ENCODE measurements at places on chromosomes 12 and 14.

- DNase-seq: no peak
These were observed 11.6 kb upstream of the SRSF9 start for GRCh38 chr12:120481022-120481767.

GRCh38 chr14:79660053-79660939, 551.0 kb downstream of the DIO2 start:
- DNase-seq: no peak

DNA sequence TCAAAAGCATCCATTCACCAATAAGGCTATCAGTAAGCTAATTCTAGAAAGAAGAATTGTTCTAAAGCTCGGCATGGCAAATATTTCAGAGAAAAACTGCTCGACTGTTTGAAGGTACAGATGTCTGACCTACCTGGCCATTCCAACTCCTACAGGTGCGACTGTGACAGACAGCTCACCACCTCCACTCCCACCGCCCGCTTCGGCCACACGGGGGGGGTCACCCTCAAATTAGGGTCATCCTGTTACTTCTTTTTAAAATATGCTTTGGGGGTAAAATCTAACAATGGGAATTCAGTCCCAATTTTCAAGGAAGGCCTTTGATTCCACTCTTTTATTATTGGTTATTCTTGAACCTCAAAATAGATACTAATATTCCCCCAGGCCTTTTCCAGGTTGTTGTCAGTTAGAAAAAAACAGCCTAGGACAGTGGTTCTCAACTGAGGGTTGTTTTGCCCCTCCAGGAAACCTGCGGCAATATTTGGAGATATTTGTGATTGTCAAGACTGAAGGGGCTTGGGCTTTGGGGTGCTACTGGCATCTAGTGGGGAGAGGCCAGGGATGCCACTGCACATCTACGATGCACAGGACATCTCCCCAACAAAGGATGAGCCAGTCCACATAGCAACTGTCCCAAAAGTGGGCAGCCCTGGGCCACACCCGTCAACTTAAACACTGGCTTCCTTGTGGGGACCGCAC, 81.2 kb downstream of the BCL11B start:
- peak; percentile 40 for DNase-seq

DNA sequence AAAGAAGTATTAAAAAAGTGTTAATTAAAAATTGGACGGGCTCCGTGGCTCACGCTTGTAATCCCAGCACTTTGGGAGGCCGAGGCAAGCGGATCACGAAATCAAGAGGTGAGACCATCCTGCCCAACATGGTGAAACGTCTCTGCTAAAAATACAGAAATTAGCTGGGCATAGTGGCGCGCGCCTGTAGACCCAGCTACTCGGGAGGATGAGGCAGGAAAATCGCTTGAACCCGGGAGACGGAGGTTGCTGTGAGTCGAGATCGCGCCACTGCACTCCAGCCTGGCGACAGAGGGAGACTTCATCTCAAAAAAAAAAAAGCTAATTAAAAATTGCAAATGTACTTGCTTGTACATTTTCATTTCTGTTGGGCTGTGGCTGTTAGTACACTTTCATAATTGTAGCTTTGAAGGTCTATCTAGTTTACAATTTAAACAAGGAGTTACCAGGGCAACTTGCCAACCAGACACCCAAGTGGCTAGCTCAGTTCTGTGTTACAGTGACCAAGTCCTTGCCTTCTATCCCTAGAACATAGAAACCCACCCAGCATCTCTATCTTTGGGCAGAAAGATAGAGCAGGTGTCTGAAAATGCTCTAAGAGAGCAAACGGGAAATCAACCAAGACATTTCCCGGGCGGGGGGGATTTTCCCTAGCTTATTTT, 1.2 kb downstream of the COA8 start:
- no peak for DNase-seq

DNA sequence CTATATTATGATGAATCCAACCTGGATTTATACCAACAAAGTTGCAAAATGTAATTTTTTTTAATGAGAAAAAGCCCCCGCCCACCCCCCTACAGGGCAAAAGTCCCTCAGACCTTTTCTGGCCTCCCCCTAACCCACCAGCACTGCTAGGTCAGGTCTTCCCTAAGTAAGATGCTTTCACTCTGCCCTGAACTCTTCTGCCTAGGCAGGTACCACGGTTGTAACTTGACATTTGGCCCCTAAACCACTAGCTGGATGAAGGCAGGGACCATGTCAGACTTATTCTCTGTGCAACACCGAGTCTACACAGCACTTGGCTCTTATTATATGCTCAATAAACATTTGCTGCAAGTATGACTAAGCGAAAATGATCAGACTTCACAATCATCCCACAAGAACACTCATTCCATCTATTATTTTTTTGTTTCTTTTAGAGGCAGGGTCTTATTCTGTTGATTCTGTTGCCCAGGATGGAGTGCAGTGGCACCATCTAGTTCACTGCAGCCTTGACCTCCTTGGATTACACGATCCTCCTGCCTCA, 63.2 kb downstream of the SPRING1 start:
- no peak for DNase-seq

GRCh38 chr12:40137252-40137651, 31.4 kb upstream of the SLC2A13 start:
- DNase-seq: no peak

DNA sequence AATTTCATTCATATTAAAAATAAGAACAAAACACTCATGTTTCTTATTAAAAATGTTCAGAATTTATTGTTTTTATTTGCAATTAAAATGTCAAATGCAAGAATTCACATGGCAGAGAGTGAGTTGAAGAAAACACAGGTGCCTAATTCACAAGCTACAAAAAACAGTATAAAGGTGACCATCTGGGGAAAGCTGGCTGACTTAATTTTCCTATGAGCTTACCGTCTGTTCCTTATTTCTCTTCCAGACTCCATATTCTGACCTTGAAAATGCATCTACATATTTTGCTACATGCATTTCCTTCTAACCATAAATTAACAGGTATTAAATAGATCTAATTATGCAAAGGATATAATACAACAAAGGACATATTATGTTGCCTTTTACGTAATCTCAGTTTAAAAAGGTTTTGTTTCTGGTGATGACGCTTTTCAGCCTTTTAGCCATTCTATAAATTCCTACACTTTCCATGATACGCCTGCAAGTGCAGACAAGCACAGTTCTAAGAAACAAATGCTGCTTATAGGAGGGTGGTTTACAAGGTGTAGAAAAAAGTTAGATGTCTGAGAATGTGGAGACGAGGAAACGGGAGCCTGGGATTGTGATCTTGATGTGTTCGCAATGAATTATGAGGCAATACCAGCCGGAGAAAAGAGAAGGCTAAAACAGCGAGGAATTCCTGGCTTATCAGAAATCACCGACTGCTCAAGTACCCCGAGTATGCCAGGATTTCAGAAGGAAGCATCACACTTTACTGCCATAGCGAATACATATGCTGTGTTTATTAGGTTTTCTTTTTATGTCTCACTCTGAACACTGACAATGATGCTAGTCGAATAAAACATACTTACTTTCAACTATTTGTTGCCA, 24.6 kb downstream of the LIN7A start:
- no peak for DNase-seq

DNA sequence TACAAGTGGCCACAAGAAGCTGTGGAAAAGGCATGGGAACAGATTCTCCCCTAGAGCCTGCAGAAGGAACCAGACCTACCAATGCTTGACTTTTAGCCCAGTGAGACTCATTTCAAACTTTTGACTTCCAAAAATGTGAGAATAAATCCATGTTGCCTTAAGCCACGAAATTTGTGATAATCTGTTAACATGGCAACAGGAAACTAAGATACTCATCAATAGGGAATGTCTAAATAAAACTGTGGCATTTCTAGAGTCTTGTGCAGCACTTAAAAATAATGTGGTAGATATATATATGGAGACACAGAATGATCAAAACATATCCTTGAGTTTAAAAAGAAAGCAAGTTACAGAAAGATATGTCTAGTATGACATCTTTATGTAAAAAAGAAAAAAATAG, 12.0 kb downstream of the HECTD4 start:
- no peak for DNase-seq

DNA sequence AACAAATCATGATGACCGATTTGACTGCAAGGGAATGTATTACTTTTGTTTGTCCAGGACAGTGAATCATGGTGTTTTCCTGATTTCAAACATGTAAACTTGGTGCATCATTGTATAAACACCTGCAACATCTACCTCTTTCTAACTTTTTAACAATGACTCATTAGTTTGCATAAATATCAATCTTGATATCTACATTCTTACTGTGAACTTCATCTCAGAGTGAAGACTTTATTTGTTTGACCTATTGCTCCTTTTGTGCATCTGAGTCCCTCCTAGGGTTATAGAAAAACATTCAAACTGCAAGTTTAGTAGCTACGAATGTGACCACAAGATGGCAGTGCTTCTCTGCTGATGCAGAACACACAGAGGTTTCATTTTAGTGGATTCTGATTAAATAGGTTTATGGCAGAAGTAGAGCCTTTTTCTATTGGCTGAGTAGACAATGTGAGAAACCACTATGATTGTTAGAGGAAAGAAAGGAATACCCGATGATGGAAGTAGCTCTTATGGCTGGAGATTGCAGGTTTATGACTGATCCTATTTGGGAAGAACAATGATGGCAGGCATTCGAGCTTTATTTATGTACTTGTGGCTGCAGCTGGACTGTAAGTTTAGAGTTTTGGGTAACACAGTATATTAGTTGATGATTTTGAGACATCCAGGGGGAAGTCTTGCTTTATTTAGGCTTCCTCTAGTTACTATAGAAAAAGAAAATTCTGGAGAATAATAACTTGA, 244.2 kb upstream of the OR4E1 start:
- peak; percentile 45 for DNase-seq

DNA sequence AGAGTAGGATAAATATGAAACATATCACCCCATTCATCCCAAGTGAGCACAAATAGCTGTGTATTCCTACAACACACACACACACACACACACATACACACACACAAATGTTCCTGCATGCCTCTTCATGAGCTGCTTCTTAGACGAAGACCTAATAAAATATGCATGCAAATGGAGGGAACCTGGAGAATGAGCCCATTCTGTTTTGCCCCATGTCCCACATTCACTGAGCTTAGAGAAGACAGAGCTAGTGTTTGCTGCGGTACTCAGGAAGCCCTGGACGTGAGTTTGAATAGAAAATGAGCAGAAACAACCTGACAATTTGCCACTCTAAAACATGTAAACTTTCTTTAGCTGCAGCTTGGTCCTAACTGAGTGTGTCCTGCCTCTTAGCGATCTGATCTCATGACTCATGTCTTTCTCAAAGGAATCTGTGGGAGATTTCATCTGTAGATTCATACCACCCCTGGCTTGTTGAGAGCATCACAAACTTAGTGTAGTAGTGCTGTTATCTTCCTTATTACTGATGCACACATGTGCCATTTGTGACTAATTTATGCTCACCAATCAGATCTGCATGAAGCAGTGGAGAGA, 86.8 kb downstream of the ITPR2 start:
- DNase-seq: no peak

DNA sequence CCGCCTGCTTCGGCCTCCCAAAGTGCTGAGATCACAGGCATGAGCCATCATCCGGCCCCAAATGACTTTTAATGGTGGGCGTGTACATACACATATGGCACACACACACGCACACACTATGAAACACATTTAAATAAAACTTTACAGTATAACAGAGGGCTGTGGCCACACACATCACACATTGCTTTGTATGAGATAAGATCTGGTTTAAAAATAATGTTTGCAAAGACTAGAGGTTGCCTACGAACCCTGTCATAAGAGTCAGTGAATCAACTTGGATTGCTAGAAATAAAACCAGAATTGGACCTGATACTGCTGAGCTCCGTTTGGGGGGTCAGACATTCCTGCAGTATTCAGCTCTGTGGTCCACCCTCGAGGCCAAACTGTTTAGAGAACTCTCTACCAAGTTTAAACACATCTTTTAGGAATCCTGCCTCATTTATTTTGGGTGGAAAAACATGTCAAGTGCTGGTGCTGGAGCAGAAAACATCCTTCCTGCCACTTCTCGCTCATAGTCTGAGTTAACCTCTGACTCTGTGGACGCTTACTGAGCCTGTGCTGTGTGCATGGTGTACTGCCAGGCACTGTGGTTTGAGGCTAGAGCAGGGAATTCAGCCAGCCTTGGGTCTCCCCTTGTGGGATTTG, 47.8 kb upstream of the EML1 start:
- no peak for DNase-seq

- no peak for DNase-seq
These were observed 4.2 kb downstream of the HSPB8 start for GRCh38 chr12:119182701-119183493.

- no peak for DNase-seq
These were observed 117.9 kb upstream of the PRB2 start for GRCh38 chr12:11513288-11513687.
